Smooth muscle cell of the brain vasculature (primary cell): ENCODE measurements at places on chromosomes 12 and 14.
A peak's percentile ranks its signal among the peaks of the same experiment; 100 is the strongest.

DNA sequence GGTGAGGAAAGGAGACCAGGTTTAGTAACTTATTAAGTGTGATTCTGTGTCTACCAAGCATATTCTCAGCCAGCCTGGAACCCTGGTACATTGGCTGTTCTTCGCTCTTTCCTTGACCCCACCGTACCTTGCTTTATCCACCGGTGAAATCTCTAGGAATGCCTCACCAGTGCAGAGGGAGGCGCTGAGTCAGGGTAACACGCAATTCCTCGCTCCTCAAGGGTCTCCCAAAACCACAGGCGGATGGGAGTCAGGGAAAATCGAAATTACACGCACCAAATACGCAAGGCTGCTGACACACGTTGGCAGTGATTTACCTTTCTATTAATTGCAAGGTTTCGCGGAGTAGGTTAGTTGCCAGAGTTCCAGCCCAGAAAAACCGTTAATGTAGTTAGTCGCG is 845 bp downstream of the L3HYPDH start:
- DNase-seq, result no peak

DNA sequence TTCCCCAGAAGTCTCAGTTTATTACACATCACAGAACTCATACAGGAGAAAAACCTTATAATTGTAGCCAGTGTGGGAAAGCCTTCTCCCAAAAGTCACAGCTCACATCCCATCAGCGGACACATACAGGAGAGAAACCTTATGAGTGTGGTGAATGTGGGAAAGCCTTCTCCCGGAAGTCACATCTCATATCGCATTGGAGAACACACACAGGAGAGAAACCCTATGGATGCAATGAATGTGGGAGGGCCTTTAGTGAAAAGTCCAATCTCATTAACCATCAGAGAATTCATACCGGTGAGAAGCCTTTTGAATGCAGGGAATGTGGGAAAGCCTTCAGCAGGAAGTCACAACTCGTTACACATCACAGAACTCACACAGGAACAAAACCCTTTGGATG is 20.1 kb downstream of the ZNF84 start:
- DNase-seq, result no peak

DNA sequence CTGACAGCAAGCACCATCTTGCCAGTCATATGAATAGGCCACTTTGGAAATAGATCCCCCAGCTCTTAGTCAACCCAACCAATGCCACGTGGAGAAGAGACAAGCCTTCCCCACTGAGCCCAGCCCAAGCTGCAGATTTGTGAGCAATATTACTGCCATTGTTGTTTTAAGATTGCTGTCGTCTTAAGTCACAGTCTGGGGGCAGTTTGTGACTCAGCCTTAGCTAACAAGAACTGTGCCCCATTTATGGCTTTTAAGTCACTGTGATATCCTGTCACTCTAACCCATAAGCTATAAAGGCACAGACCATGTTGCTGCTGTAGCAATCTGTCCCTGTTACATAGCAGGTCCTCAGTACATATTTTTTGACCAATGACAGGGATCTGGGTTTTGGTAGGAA is 464.2 kb downstream of the MED13L start:
- DNase-seq, result no peak

DNA sequence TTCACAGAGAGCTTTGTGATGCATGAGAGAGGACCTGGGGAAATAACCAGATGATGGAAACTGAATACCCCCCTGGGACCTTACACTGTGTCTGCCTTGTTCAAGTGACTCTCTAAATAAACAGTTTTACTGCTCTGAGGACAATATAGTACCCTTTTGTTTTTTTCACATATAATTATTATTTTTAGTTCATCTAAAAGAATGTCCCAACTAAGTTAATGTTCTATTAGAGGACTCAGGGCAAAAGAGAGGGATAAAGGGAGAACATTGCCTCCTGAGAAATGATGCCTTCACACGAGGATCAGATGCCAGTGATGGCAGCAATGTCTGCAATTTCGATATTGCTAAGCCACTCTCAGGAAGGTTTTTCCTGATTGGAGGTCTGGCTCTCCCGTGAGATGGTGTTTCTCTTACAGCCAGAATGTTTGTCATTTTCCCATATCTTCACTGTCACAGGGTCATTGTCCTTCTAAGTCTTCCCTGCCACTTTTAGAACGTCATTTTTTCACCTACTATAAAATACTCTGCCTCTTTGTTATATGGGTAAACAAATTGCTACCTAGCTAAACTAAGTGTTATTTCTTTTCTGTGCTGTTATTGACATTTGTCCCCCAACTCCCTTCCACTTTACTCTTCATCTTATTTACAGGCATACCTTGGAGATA is 201.6 kb downstream of the RAD51B start:
- no peak for DNase-seq

GRCh38 chr14:85039353-85039626 is 490.7 kb upstream of the FLRT2 start:
- DNase-seq, result no peak

DNA sequence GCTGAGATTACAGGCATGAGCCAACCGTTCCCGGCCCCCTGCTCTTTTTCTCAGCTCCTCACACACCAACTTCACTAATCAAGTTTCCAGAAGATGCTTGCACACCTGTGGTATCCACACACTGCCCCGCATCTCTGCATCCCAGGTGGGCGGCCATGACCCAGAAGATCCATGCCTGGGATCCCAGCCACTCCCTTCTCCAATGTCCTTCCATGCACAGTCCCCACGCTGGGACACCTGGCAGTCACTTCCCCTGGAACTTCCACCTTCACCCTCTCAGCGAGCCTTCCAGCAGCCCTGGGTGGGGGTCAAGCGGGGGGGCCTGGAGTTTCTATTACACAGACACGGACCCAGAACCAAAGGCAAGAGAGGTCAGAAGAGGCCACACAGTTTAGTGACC is 107.8 kb downstream of the CALM1 start:
- no peak for DNase-seq

GRCh38 chr12:99985631-99986030 is 895 bp upstream of the ANKS1B start:
- DNase-seq, result no peak

GRCh38 chr12:25764409-25764808 is 194.1 kb upstream of the RASSF8 start:
- no peak for DNase-seq

GRCh38 chr12:130872179-130873096 is 572 bp downstream of the RAN start:
- no peak for DNase-seq

DNA sequence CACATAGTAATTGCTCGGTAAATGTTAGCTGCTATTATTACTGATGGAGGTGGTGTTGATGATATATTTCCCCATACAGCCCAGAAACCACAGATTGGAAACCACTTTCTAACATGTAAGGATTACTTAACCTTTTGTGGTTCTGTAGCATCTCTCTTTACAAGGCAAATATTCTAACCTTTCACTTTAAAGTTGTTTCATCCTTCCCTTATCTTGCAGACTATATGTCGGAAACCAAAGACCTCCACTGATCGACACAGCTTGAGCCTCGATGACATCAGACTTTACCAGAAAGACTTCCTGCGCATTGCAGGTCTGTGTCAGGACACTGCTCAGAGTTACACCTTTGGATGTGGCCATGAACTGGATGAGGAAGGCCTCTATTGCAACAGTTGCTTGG is 75.8 kb downstream of the FRMD6 start:
- no peak for DNase-seq

- no peak for DNase-seq
Measured at GRCh38 chr12:52041695-52042123, 9.5 kb upstream of the NR4A1 start.

- DNase-seq, result no peak
Measured at GRCh38 chr12:122126713-122127597, 47.1 kb downstream of the IL31 start.

- DNase-seq, result no peak
Measured at GRCh38 chr12:101696251-101697196, 916 bp upstream of the CHPT1 start.

GRCh38 chr12:108479364-108480070 is 35.6 kb upstream of the FICD start:
- DNase-seq, result no peak

GRCh38 chr14:106222731-106223130 is 696.3 kb downstream of the TMEM121 start:
- no peak for DNase-seq

- no peak for DNase-seq
Measured at GRCh38 chr12:131034631-131035244, 81.0 kb downstream of the ADGRD1 start.

DNA sequence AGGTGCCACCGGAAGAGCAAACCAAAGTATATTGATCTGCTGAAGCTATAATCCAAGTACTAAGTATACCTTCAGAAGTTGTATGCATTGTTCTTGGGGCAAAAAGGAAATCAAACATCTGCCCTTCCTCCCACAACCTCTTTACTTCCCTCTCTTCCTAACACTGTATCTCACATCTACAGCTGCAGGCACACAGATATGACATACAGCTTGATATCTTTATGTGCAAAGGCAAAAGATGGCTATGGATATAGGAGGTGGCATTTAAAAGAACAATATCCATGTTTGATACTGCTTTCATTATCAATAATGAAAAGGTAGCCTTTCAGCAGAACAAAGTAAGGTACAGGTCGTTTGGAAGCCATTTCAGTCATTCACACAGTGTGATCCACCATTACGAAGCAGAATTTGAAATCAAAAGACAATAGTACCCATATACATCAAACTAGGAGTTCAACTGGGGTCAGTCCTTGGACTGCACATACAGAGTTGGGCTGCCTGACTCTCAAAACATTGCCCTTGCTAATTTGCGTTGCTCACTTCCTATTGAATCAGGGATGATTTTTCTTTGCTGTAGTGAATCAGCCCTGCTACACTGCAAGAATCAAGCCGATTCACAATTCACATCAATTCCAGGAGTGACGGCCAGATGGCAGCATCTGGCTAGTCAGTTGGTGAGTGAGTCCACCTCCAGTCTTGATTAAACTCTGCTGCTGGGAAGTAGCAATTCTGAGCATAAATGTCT is 8.9 kb downstream of the ANG start:
- peak; percentile 62 for DNase-seq

DNA sequence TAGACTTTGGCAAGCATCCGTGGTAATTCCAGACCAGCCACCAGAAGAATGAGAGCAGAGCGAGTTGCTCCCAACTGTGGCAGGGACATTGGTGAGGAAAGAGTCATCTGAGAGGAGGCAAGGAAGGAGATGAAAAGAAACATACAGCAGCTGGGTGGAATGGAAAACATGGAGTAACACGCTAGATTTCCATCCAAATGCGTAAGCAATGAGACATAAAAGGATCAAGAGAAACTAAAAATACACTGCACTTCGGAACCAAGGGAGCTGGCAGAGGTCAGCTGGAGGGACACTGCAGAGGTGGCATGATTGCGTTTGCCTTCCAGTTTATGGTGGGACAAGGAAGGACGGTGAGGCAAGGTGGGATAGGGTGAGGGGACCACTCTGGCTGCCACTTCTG is 82.9 kb downstream of the DDX51 start:
- DNase-seq, result no peak

- DNase-seq, result no peak
Measured at GRCh38 chr12:41466300-41466699, 278.2 kb downstream of the PDZRN4 start.

DNA sequence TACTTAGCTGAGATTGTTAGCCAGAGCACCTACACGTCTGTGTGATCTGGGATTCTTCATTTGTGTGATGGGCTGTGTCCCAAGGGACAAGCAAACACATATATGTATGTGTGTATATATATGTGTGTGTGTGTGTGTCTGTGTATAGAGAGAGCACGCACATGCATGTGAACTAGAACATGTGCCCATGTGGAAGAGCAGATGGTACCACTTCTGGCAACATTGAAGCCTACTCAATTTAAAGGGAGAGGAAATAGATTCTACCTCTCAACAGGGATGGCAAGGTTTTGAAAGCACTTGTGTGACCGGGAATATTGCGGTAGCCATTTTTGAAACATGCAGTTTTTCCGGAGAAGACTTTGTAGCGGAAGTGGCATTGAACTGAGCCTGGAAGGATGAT is 1.4 kb downstream of the TOMM20L start:
- no peak for DNase-seq

- DNase-seq, result no peak
Measured at GRCh38 chr14:63988579-63988978, 135.8 kb downstream of the SYNE2 start.

GRCh38 chr14:68109132-68109900 is 289.7 kb downstream of the RAD51B start:
- DNase-seq, result no peak

DNA sequence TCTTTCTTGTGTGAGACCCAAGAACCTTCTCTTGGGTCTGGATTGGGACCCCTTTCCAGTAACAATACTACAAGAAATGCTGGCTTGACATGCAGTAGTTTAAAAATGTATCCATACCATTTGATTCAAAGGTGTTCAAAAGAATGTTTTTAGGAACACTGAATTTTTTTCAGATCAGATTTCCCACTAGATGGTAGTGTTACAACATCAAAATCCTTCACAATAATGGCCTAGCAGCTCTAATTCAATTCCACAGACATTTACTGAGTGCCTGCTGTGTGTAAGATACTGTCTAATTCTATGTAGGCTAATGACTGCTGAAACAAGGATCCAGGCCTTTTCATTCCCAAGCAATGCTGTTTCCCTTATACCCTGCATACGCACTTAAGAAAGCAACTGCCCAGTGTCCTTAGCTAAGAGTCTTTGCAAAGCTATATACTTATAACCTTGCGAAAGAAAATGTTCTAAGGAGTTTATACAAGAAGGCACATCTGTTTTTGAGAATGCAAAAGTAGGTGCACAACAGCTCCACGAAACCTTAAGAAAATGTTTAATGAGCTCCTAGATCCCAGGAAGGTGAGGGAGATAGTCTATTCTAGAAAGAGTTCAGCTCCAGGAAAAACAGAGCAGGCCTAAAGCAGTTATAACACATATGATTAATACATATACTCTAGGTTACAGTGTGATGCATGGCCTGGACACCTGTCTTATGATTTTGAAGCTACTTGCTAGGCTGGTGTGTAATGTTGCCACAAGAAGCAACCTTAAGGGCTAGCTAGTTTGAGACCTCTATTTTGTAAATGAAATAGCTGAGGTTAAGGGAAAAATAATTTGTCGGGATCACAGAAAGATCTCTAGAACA is 50.9 kb upstream of the PKP2 start:
- no peak for DNase-seq

DNA sequence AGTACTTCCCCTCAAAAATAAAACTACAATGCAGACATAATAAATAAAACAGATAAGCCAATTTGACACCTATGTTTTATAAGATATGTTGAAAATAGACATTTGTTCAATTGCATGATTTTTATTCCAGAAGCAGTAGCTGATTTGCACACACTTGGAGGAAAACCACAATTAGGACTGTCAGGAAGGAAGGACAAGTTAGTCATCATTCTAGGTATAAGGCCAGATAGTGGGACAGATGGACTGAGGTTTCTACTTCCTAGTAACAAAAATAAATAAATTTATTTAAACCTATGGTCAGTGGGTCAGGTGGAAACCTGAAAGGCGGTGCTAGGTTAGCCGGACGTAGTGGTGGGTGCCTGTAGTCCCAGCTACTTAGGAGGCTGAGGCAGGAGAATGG is 141.8 kb upstream of the RASSF8 start:
- DNase-seq, result no peak

- no peak for DNase-seq
Measured at GRCh38 chr14:106185837-106186233, 659.5 kb downstream of the TMEM121 start.

- no peak for DNase-seq
Measured at GRCh38 chr12:22865822-22866221, 240.9 kb downstream of the ETNK1 start.
